CD4-positive, alpha-beta T cell treated with Interleukin-4 for 4 hours (primary cell): ENCODE measurements at places on chromosomes 4 and X.
A peak's percentile ranks its signal among the peaks of the same experiment; 100 is the strongest.

DNA sequence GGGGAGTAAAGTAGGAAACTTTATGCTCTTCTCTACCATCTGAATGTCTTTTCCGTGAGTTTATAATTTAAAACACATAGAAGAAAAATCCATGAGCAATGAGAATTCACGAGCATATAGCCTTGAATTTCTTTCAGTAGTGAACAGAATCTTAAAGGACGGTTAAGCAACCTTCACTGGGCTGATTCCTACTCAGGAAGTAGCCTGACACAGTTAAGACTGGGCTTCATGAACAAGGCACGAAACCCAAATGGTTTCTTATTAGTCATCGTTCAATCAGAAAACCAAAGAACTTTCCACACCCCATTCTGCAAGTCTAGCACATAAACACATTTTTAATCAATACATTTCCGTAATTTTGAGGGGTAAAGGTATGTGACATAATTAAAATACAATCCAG is 95.8 kb downstream of the SH3KBP1 start:
- peak; percentile 70 for DNase-seq

DNA sequence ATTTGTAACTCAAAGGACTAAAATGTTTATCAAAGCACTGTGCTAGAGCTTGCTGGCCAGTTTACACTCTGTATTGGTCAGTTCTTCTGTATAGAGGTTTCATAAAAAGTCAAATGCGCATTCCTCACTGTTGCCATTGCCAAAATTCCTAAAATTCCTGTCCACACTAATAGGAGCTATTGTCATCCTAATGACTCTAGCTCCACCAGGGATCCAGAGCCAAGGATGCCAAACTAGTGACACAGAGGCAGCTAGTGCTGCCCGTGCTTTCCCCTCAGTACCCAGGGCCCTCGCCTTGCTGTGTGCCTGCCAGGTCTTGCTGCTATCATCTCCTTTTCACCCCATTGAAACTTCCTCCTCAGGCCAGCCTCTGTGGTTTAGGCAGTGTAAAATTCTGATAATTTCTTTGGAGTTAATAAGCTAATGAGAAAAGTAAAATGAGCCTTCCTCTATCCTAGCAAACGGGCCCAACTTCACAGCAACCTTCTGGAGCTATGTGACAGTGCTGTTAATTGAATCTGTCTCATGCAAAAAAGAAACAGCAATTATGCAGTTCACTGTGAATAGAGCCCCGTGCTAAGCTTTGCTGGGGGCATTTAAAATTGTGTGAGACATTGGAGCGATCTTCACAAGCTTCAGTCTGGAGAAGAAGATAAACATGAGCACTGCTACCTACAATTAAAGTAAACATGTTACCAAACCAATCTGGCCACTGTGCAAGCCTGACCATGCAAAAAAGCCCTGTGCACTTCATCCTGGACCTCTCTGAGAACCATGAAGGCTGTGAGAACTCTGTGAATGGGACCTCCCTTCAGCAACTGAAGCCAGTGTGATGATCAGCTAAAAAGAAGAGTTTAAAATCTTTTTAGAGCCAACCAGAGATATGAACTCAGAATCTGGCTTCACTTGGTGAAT is 43.1 kb upstream of the FGF2 start:
- DNase-seq = no peak

GRCh38 chr4:17347445-17347844 is 164.4 kb downstream of the QDPR start:
- DNase-seq = peak; percentile 22

- no peak for DNase-seq
These were observed 74.7 kb downstream of the CEP44 start for GRCh38 chr4:174358410-174358809.

GRCh38 chrX:16186380-16187007 is 19.2 kb downstream of the MAGEB17 start:
- DNase-seq = no peak

GRCh38 chrX:51891821-51892551 is 1.4 kb upstream of the MAGED1 start:
- DNase-seq = no peak

GRCh38 chr4:89177807-89178206 is 66.5 kb downstream of the TIGD2 start:
- no peak for DNase-seq

GRCh38 chr4:52894443-52894842 is 32.3 kb downstream of the RASL11B start:
- no peak for DNase-seq

GRCh38 chr4:90226734-90227133 is 99.5 kb downstream of the CCSER1 start:
- DNase-seq = no peak

DNA sequence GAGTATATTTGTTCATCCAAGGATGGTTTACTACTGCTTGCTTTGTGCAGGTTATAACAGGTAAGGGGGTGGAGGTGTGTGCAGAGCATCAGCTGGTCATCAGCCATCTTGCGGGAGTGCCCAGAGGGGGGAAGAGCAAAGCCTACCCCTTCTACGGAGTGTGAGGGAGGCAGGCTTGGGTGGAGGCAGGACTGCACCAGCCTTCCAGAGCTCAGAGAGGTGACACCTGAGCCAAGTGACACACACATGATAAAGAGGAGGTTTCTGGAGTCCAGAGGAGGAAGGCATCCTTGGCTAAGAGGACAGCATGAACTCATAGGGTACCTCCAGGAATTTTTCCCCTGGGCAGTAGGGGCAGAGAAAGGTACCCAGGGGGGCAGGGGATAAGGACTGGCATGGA is 126.6 kb downstream of the TBL1X start:
- DNase-seq = no peak

DNA sequence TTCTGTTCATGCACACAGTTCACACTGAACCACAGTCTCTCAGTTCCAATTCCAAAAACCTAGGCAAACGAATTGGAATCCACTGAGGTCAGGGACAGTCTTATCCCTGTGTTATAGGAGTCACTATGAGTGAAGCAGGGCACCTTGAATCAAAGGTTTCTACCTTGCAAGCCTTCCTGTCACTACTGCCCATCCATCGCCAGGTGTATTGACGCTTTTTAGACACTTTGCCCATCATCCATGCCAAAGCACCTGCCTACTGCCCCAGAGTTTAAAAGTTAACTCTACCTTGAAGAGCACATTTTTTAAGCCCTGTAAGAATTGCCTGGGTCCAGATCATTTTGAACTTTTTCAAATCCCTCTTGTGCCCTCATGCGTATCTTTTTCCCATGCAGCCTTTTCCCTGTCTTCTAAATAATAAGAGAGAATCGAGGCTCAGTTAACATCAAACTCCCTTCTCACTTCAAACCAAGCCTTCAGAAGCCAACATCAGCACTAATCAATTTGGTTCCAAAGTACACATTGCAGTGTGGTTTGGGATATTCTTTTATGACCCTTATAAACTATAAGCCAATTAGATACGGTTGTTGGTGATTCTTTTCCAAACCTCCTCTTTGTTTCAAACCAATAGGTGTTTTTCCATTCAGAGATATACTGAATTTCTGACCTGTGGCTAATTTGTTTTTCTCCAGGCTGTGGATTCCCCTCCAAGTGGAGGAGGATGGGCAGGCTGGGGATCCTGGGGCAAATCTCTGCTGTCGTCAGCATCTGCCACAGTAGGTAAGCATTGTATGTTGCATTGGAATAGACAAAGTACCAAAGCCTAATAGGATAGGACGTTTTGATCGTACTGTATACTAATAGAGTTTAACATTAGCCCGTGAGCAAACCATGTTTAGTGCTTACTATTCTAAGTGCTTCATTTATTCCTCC is 23.7 kb downstream of the FAM114A1 start:
- DNase-seq = no peak

GRCh38 chrX:44093431-44093830 is 120.2 kb upstream of the NDP start:
- DNase-seq = no peak

DNA sequence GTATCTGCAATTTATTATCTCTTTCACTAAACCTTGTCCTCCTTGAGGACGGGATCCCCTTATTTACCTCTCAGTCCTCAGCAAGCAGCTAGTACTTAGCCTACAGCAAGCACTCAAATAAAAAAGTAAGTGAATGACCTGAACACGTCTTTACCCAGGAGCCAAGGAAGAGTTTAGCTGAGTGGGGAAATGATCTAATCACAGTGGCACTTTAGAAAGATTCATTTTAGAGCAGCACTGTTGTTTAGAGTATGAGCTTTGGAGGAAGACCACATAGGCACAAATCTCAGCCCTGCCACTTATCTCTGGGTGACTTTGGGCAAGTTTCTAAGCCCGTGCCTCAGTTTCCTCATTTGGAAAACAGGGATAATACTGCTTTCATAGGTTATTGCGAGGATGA is 2.7 kb downstream of the FAM120C start:
- no peak for DNase-seq

DNA sequence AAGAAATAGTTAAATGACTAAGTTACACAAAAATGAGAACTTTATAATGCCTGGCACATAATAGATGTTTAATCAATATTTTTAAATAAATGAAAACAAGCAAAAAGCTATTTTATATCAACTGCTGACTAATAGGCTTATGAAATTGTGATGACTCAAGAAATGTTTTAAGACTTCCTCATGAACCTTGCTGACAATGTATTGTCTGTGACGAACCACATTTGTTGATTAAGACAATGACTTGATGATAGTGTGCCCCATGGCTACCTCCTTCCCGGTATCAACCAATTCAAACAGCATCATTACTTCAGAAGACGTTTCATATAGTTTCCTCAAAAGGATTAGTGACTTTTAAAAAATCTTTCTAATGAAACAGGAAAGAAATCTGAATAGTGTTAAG is 7.9 kb downstream of the CXCL6 start:
- no peak for DNase-seq

- DNase-seq = no peak
These were observed 95.2 kb downstream of the SNCA start for GRCh38 chr4:89741768-89742167.

DNA sequence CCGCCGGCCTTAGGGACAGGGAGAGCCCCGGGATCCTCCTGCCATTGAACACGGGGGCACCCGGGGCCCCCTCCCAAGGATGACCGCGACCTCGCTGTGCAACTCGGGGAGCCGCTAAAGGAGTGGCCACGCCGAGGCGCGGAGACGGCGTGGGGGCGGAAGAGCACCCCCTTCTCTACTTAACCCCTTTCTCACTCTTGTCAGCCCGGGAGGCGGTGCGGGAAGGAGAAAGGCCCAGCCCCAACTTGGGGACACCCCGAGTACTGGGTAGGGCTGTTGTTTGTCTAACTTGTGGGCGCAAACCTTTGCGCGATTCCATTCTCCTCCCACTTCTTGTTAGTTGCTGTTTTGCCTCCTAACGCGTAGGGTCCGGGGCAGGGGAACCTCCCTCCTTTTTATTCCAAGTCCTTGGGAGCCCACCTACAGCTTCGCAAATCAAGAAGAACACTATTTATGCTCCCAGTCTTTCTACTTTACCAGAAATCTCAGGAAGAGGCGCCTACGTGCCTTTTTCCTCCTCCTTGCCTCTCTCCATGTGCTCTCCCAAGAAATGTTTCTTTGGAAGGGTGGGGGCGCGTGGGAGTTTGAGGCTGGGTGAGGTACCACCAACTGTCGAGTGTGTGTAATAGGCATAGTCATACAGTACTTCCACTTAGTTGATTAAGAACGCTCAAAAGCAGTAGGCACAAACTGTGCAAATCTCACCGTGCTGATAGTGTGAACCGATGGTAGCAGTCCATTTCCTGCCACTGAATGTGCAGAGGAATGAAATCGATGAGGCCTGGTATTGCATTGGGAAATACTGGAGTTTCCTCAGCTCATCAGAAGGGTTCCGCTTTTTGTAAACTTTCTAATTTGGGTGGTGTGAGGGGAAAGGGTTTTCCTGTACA is 813 bp downstream of the DIAPH2 start:
- DNase-seq = peak; percentile 35

DNA sequence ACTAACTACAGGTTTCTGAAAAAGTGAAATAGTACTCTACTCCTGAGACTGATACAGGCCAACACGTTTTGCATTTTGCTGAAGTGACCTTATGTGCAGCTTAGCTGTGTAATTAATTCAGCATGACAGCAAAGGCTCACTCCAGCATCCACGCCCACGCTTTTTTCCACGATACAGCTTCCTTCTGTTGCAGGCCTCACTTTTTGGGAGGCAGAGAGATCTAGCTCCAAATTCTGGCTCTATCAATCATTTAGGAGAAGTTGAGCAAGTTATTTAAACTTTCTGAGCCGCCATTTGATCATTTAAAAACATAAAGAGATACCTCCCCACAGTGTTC is 160.3 kb downstream of the AFAP1 start:
- no peak for DNase-seq

- DNase-seq = no peak
These were observed 198.3 kb downstream of the NSUN7 start for GRCh38 chr4:40948014-40948413.

DNA sequence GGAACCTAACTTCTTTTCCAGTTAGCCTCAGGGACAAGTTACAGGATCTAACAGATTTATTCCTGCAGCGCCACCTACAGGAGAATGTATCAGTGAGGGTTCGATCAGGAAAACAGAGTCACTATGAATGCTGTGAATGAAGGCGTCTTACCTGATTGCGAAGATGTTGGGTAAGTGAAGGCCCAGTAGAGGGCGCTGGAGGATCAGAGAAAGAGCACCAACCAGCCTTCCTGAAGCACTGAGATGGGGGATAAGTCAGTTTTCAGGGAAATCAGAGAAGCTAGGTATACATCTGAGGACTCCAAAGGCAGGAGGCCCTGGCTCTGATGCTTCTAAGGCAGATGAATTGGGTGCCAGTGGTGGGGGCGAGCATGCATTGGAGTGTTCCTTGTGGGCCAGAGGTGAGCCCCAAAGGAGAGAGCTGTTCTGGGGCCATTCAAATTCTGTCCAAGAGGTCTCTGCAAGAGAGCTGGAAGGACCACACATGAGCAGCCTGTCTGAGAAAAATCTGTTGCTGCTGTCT is 169.9 kb upstream of the AADAT start:
- DNase-seq = peak; percentile 11

GRCh38 chr4:6258741-6259140 is 10.9 kb upstream of the WFS1 start:
- no peak for DNase-seq

- DNase-seq = no peak
These were observed 39.7 kb downstream of the CLDN2 start for GRCh38 chrX:106959901-106960300.

GRCh38 chr4:56686537-56687231 is 5.6 kb upstream of the HOPX start:
- no peak for DNase-seq

- DNase-seq = no peak
These were observed 345.1 kb downstream of the INPP4B start for GRCh38 chr4:142500966-142501365.

GRCh38 chr4:121736735-121737351 is 28.1 kb downstream of the SMIM43 start:
- DNase-seq = peak; percentile 28

DNA sequence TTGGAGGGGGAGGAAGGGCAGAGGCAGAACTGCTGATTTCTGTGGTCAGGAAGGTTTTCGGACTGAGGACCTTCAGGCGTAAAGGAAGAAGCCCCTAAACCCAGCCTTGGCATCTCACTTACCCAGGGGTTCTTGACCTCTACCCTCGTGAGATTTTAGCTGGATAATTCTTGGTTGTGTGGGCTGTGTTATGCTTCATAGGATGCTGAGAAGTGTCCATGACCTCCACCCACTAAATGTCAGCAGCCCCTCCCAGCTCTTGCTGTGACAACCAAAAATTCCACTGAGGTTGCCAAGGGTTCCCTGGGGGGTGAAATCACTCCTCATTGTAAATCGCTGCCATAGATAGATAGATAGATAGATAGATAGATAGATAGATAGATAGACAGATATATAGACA is 5.8 kb upstream of the CRLF2 start:
- DNase-seq = no peak
